Stimulated activated CD4-positive, alpha-beta T cell treated with anti-CD3 and anti-CD28 coated beads, Interleukin-1b, Interleukin-23, amount 100 ng/mL, for 4 hours (primary cell): ENCODE measurements at places on chromosomes 7 and 10.

GRCh38 chr10:8051109-8051821, 3.2 kb upstream of the GATA3 start:
- DNase-seq: no peak

DNA sequence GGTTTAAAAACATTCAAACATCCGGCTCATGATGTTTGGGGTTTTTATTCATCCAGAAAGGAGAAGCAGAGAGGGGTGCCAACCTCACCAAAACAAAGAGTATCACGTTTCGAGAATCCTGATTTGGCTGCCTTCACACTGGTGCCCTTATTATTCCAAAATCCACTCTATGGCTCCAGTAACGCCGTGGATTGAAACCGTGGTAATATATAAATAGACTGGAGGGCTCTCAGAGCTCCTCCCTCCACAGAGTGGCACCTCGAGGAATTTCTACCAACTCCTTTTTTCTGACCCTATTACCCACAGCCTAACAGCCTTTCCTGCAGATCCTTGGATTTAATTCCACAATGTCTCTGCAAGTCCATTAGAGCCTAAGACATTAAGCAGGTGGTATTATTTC, 353.6 kb downstream of the CRPPA start:
- DNase-seq: no peak

DNA sequence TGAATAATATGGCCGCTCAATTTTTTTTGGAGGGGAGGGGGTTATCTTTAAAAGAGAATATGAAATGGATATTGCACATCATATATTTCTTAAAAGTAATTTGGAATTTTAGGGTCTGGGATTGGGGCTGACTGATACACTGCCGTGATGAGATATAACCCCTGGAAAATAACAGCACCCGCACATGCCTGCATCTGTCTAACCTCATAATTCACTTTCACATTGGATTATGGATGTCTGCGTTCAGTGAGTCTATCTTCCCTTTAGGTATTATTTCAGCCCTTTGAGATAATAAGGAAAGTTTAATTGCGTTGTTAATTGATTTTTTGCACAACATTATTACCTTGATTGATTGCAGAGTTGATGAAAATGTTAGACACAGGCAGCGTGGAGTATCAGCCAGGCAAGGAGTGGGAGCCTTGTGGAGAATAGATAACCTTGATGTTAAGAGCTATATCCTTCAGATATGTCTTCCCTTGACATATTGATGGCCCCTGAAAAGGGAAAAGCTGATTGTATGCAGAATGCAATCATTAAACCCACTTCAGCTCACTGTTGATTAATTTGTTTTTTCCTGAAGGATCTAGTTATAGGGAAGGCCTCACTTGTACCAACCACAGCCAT, 1095.2 kb downstream of the KCNMA1 start:
- no peak for DNase-seq

DNA sequence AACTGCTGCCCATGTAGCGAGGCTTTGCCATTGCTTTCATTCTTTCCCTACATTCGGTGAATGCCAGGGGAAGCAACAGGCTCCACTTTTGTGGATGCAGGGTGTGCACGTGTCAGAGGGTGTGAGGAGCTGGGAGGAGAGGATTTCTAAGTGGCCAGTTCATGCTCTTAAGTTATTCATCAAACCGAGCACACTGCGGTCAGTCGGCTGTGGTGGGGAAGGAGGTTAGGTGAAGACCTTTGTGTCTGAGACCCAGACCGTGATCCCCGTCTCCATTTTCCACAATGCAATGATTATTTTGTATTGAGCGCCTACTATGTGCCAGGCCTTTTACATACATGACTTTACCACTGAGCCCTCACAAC, 438.6 kb upstream of the GALNT17 start:
- no peak for DNase-seq

GRCh38 chr7:2128601-2129322, 104.0 kb downstream of the MAD1L1 start:
- no peak for DNase-seq

DNA sequence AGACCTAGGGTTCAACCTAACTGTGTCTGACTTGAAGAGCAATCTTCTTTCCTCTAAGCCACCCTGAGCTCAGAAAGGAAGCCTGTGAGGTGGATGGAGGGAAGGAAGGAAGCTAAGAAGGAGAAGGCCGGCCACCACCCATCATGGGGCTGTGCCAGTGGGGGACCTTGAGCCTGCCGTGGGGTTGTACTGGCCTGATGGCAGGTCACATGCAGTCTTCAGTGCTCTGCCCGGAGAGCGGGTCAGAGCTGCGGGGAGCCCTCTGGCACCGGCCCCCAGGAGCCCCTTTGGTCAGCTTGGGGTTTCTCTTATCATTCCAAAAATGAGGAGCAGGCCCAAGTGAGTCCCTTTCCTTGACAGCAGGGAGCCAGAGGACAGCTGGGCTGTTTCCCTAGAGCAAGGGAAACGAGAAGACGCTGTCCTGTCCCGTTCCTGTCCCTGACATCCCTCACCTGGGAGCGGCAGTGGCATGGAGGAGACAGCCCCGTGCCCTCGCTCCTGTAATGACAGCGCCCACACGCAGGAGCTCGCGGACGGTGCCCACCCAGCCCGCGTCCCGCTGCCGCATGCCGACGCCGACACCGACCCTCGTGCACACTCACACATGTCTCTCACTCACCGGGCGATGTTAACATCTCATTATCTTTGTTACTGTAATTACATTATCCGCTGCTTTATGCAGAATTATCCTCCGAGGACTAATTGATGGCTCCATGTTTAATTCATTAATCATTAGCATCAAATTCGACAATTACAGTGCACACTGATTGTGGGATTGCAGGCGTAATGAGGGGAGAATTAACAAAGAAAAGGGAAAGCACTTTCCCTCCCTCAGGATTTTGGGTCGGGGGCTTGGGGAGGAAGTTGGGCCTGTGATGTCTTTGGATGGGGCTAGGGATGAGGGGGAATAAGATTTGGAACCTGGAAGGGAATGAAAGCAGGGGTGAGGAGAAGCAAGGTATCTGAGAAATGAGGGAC, 31.3 kb downstream of the GBX1 start:
- DNase-seq: no peak

- no peak for DNase-seq
Measured at GRCh38 chr10:73093922-73094850, 2.5 kb downstream of the P4HA1 start.

DNA sequence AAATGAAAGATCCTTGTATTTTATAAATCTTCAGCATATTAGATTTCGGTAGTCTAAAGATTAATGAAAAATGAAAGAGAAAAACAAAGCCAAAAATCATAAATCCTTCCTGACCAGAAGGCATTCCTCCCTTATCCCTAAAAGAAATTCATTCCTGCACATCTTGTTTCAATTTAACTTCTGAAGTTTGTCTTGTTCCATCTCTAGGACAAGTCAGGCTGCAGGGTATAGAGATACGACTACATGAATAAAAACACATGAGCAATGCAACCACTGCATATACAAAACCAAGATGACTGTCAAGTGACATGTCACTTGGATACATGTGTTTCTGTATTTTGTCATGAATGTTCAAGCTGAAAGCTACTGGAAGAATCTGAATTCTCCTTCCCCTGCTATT, 214.9 kb downstream of the JAZF1 start:
- DNase-seq: no peak

GRCh38 chr10:416091-416515, 273.4 kb downstream of the DIP2C start:
- no peak for DNase-seq

DNA sequence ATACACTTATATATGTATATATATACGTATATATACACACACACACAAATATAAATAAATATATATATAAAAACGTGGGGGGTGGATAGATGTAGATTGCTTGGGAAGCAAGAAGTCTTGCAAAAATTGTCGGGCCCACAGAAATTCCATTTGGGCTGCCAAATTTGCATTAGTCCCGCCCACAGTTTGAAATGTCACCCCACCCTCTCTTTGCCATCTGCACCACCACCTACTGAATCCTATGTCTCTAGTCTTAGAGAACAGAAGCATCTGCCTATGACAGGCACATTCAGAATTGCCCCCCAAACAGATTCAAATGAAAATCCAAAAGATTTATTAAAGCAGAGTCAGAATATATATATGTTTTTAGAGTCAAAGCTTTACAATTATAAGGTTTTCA, 25.6 kb upstream of the CACNA2D1 start:
- DNase-seq: no peak

GRCh38 chr10:93412801-93413200, 69.3 kb downstream of the MYOF start:
- no peak for DNase-seq

GRCh38 chr7:44291066-44291732, 34.2 kb downstream of the CAMK2B start:
- no peak for DNase-seq

DNA sequence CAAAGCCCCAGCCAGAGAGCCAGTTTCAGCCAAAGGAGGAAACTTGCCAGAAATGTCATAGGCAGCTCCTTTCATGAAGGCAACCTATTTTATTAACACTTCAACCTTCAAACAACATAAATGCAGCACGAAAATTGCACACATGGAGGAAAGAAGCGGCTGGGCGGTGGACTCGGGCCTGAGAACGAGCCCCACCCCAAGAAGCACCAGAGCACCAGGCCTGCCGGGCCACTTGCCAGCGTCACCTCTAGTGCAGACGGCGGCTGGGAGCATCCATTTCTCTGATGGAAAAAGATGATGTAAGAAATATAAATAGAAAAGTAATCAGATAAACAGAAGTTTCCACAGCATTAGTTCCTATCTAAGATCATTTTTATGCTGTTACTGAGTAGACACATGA, 100.0 kb downstream of the TCERG1L start:
- DNase-seq: no peak

DNA sequence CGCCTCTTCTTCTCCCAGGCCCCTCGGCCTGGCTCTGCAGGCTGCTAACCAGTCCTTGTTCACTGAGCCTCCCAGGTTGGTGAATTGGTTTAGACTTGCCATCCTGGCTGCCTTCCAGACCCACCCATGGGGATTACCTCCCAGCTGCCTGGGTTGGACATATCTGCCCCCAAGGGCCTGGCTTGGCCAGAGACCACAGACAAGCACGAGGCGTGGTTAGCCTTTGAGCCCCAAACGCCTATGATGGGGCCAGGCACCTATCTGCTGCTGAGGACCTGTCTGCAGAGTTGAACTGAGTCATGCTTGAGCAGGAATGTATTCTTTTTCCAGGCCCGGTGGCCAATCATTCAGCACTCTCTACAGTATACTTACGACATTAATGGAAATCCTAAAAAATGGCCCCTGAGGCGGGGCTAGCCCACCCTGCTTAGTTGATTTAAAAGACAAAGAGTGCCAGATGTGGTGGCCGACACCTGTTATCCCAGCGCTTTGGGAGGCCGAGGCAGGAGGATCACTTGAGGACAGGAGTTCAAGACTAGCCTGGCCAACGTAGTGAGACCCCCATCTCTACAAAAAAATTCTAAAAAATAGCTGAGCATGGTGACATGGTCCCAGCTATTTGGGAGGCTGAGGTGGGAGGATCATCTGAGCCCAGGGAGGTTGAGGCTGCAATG, 361.5 kb downstream of the FRMD4A start:
- no peak for DNase-seq
